ENCODE measurements at places on chromosomes 6 and 20.

- peak; percentile 33 for DNase-seq
Measured at GRCh38 chr6:118679327-118679901, 28.0 kb upstream of the CEP85L start.

- DNase-seq = no peak
Measured at GRCh38 chr20:61356196-61356595, 104.1 kb downstream of the CDH4 start.

GRCh38 chr20:32515631-32516101 is 69.5 kb downstream of the NOL4L start:
- no peak for DNase-seq

DNA sequence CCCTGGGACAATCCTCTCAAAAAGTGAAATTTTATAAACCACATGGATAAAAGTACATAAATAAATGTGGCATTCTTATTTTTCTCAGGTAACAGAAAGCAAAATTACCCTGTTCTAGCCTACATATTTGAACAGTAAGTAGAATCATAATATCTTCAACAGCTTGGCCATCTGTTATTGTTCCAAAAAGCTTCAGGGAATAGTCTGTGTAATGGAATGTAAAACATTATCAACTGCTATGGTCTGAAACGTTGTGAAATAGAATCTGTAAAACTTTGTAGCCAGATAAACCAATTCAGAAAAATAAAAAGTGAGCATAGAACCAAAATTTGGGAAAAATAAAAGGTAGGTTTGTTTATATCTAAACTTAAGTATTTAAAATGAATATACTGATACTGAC is 114.7 kb downstream of the THEMIS start:
- DNase-seq = peak; percentile 35

- DNase-seq = no peak
Measured at GRCh38 chr20:36218380-36219064, 17.8 kb upstream of the AAR2 start.

DNA sequence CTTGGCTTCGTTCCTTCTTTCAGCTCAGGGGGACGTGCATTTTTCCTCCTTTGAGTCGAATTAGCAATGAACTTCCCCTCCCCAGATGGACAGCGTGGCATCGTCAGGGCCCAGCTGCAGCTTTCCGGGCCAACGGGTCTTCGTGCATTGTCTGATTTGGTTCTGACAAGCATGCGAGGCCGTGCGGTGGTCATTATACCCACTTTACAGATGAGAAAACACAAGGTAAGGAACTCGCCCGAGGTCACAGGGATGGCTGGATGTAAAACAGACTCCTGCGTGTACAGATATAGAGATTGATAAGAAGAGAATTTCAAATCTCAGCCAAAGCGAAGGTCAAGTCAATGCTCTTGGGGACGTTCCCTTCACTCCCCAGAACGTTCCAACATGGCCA is 187.6 kb upstream of the SULF2 start:
- no peak for DNase-seq

DNA sequence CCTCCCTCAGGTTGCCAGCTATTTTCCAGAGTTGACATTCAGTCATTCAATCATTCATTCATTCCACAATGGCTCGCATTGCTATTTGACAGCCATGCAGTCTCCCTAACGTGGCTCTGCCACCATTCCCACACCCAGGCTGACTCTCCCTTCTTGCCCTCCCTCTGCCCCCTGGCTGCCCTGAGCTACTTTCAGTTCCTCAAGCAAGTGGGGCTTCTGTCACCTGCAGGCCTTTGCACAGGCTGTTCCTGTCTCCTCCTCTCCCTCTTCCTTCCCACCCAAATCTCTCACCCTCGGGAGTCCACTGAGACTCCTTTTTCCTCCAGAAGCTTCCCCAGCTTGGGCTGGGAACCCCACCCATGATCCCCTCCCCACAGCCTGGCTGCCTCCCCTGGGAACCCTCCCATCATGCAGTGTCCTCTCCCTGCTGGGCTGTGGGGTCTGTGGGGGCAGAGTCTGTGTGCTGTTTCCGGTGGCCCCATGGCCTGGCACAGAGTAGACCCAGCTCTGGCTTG is 2.6 kb downstream of the PACSIN1 start:
- no peak for DNase-seq

GRCh38 chr6:160386869-160387530 is 38.8 kb downstream of the SLC22A3 start:
- no peak for DNase-seq

DNA sequence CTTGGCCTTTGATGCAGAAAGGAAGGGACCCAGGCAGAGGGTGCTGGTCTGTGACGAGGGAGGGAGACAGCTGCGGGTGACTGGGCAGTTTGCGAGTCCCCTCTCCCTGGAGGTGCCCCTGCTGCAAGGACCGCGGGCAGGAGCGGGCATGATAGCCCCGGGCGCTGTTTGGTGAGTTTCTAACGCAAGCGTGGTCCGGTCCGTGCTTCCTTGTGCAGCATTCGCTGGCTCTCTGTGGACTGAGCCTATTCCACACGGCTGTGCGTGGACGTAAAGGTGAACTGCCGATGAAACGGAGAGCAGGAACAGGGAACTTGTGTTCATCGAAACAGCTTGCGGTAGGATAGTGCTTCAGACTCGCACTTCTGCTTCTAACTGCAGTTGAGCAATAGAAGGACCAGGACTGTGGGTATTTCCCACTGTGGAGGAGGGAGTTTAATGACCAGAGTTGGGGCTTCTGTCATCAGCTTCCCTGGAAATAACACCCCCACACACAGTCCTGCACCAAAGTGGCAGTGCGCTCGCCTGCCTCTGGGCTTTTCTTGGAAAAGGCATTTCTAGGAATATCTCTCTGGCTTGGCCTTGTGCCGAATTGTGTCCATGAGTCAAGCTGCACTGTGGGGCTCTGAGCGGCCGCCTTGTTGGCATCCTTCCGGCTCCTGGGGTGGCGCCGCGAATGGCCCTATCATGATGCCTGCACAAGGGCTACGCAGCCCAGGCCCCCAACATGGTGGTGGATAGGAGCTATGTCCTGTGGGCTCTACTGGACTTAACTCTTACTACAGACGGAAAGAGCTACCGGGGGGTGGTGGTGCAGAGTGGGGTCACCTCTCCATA is 48.9 kb downstream of the DUSP22 start:
- no peak for DNase-seq

DNA sequence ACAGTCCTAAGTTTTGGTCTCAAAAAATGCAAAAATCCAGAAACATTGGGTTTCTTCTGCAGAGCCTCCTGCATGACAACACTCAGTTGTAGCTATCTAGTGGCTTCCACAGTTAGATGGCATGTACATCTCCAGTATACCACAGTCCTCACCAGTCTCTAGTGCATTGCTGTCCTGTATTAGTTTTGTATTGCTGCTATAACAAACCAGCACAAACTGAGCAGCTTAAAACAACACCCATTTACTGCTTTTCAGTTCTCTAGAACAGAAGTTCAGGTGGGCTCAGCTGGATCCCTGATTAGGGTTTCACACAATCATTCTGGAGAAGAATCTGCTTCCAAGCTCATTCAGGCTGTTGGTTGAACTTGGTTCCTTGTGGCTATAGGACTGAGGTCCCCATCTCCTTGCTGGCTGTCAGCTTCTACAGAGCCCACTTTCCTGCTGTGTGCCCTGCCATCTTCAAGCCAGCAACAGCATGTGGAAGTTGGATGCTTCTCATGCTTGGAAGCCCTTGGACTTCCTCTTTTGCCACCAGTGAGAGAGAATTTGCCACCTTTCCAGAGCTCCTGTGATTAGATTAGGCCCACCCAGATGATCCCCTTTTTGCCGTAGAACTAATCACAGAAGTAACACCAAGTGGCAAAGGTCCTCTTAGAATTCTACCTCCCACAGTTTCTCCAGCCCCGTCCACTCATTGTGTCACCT is 48.9 kb upstream of the TBC1D7 start:
- DNase-seq = no peak

DNA sequence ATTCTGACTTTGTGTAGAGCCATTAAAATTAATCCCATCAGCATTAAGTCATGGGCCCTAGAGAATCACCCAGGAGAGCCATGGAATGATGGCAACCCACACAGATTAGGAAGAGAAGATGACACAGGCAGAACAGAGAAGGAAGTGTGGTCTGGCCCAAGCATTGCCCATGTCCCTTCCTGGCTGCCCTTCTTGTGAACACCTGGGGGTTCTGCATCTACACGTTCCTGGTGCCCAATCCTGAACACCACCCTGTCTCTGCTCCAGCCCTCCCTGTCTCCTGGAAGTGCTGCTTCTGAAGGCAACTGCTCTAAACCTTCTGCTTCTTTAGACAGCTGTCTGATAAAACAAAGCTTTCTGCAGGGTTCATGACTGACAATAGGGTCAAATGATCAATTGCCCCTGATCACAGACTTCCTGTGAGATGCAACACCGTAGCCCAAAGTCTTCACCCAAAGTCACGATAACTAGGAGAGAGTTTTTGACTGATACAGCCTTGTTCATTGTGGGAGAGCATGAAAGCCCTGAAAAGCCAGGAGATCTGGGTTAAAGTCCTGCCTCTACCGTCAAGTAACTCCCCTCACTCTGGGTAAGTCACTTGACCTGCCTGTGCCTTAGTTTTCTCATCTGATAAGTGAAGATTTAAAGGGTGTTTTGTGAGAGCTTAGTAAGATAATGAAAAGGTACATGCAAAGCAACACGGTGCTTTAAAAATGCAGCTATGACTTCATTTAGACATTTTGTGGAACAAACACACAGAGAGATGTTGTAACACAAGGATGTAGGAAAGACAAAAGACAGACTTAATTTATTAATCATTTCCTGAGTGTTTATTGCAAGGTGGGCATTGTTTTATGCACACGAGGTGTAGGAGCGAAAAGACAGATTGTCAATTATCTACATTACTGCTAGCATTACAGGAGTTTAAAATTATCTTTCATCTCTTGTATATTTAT is 291.2 kb upstream of the STXBP5 start:
- DNase-seq = no peak

DNA sequence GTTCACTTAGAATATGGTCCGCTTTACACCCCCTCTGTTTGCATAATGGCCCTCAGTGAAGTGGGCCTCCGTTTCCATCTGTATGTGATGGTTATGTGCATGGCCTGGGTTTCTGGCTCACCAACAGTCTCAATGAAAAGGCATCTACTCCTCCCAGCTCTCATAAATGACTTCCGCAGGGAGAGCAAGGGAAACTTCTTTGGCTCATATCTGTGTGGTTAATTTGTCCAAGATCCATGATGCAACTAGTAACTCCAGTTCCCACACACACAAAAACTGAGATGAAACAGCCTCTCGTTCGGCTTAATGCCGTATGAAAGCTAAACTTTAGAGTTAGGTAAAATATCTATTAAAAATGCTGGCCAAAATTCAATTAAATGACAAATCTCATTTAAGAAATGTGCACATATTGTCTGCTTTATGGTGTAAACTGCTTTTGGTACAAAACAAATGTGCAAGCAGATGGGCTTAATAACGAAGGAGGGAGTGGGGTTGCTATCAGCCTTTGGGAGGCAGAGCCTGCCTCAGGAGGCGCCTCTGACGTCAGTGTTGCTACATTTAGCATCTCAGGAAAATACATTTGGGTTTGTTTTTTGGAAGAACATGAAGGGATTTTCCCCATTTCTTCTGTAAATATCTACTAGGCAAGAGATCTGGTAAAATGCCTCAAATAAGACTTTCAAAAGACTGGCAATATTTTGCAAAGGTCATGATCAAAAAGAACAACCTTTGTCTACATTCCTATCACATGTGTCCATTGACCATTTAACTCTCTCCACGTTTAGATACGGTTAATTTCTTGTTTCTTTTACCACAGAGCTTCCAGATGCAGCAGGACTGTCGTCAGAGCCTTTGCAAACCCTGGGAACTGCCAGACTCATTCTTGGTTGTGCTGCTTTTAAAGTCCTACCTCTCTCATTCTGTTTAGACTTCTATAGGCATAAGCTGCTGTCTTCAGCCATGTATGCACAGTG is 96.8 kb downstream of the ARMC2 start:
- DNase-seq = peak; percentile 79

DNA sequence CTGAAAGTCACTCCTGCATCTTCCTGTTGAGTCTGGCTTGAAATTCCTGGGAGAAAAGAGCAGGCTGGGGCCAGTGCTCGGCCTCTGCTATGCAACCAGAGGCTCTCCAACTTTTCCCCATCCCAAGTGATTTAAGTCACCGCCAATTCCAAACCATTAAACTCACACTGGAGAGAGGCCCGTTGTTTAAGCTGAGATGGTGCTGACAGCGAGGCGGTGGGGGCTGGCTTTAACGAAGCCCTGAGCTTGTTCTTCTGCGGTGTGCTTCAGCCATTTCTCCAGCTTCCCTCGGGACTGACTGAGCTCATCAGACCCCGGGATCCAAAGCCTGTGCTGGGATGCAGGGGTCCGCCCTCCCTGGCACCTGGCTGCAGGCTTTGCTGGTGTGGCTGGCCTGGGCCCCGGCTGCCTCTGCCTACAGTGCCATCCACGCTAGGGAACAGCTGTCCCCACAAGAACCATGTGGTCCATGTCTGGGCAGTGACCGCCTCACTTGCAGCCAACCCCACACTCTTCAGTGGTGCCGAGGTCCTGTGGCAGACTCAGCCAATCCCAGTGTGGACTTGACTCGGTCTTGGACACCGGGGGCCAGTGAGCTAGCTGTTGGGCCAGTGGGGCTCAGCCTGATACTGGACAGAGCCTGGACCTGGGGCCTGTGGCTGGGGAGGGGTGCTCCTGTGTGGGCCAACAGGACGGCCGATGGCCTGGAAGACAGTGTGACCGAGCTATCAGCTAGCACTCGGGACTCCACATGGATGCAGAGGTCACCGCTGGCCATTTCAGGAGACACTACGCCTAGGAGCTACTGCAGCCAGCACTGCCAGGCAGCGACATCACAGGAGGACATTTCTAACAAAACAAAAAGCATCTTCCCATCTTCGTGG is 21.2 kb downstream of the RAMACL start:
- DNase-seq = peak; percentile 67

Measured in fibroblast of skin of scalp (primary cell).